ENCODE measurements at places on chromosomes 3 and 15. TPM values are rescaled to one million over a fixed set of nuclear protein-coding genes. Genes with fewer than 3 reads are reported as not detected.

DNA sequence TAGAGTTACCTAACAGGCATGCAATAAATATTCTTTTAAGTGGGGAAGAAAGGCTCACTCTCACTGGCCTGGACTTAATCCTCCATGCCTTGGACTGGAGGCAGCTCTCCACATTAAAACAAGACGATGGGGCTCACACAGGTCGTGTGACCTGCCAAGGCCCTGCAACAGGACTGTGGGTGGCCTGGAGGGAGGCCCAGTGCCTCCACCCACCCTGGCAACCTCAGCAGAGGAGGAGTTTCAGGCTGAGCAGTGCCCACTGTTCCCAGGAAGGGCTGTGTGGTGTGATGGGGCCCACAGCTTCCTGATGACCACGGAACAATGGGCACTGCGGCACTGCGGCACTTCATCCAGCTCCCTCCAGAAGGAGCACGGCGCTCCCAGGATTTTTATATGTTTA is 5.5 kb downstream of the UROC1 start:
- DNase-seq: no peak

DNA sequence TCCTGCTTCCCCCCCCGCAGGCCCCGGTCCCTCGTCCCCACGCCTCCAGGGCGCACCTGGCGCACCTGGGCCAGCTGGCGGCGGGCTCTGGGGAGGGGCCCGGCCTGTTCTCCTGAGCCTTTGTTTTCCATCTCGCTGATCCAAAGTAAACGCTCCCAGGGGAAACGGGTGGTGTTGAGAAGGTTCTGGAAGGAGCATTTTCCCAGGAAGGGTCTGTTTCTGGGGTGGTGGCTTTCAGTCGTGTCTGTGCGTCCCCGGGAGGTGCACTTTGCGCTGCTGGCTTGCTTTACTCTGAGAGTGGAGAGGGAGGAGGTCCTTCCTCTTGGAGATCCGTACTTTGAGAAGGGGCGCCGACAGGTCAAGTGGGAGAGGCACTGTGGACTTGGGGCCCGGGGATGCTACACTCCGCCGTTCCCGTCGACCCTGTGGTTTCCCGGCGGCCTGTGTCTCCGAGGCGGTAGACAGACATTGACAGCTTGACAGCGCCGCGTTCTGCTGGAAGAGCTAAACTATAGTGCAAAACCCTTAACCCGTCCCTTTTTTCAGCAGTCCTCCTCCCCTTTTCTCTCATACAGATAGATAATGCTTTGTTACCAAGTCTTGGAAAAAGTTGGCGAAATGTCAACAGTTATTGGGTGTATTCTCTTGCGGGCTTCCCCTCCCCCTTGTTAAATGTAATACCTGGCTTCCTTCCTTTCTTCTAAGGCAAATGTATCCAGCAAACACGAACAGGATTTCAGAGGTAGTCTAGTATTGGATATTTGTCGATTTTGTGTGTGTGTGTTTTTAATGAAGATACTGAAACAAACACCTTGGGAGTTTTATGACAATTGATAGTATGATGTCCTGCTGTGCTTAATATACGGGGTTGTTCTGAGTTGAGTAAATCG is 6.5 kb downstream of the TPM1 start:
- peak; percentile 74 for DNase-seq

DNA sequence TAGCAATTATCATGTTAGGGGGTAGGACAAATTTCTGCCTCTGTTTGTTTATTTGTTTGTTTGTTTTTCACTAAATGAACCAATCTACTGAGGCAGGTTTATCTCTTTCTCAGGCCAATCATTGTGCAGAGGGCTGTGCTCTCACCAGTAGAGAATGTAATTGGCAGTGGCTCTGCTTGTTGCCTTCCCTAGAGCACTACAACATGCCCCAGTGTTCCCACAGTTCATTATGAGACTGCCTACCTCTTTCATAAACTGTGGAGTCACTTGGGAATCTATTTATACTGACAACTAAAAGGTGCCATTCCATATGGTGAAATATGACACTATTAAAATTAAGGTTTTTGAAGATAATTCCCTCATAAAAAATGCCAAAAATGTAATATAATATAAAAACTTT is 196.3 kb upstream of the ALCAM start:
- no peak for DNase-seq

The SLC22A13 gene
- 3.5 TPM for total RNA-seq

The GOLGA6A gene
- total RNA-seq: not detected

The SSUH2 gene
- total RNA-seq: 0.54 TPM

- DNase-seq: no peak
These were observed 50.7 kb upstream of the INSYN1 start for GRCh38 chr15:73803806-73804205.

- DNase-seq: no peak
These were observed 94.9 kb downstream of the HMG20A start for GRCh38 chr15:77515613-77516012.

DNA sequence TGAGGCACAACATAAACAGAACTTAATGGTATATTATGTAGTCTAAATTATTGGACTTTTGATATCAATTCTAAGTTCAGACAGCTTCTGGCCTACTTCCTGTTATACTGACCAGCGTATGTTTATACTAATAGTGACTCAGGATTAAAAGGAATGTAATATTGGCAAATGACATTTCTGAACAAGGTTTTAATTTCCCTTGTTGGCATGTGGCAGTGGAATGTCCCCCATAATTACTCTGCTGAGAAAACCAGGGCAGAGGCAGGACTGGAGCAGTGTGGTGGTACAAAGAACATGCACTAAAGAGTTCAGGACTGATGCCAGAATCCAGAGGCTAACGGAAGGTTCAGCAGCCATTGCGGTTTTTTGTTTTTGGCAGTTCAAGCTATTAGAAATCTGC is 184.0 kb downstream of the KCNAB1 start:
- DNase-seq: peak; percentile 17

The MYO5C gene
- total RNA-seq: 48.4 TPM

DNA sequence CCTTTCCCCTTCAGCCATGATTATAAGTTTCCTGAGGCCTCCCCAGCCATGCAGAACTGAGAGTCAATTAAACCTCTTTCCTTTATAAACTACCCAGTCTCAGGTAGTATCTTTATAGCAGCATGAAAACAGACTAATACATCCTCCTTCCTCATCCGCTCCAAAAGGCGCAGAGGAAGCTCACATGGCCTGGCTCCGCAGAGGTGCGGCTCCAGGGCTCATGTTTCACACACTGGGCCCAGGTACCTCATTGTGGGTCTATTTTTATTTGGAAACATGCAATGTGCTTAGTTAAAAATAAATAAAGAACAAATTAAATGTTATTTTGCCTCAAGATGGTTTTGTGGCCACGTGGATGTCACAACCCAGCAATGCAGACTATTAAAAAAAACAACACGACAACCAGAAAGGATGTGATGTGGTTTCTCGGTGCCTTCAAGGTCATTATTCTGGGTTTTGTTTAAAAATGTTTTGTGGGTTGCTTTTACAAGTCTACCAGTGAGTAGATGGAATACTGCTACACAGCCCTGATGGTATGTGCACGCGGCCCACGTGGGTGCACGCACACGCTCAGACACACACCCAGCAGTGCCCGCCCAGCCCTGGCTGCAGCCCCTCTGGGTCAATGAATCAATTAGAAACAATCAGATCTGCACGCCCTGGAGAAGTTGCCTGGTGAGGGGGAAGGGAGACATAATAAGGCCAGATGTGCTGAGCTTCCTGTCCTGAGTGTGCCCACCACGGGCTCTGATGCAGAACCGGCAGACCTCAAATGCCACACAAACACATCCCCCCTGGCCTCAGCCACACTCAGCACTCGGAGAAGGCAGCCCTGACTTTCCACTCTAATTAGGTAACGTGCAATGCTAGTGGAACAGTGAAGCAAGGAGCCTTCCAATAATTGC is 140.1 kb downstream of the ADAMTS17 start:
- DNase-seq: no peak

The TPM1 gene
- total RNA-seq: 1,158 TPM

- no peak for DNase-seq
These were observed 129.0 kb downstream of the RPL22L1 start for GRCh38 chr3:170740726-170741591.
